ENCODE measurements at places on chromosomes 5 and 9.
A peak's percentile ranks its signal among the peaks of the same experiment; 100 is the strongest.

DNA sequence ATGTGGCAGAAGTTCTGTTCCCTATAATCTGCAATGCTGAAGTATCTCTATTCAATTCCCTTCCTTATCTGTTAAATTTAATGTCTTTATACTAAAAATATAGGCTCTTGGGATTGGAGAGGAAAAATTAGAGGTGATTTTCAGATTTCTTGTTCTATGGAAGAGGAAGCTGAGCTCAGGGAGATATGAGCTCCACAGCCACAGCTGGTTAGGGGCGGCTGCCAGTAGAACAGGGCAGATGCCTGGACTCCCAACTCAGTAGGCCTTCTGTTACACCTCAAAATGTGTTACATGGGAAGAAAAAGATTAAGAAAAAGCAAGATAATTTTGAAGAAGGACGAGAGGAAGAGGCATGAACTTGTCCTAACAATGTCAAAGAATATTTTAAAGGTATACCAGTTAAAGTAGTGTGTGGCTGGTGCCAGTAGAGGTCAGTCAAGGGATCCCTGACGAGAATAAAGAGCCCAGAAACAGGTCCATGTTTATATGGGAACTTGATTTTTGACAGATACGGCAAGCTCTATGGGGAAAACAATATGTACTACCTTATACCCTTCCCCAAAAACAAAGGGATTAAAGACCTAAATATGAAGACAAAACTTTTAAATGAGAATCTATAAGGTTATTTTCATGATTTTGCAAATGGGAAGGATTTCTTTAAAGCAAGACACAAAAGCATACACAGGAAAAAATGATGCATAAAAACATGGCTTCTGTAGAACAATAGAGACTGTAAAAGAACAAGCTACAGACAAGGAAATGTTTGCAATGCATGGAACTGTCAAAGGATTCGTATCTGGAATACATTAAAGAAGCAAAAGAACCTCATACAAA is 28.7 kb downstream of the DNAJC21 start:
- peak; percentile 7 for DNase-seq

- DNase-seq = no peak
These were observed 18.9 kb upstream of the NSMF start for GRCh38 chr9:137477778-137478612.

- peak; percentile 21 for DNase-seq
These were observed 46.3 kb downstream of the DROSHA start for GRCh38 chr5:31485376-31486207.

DNA sequence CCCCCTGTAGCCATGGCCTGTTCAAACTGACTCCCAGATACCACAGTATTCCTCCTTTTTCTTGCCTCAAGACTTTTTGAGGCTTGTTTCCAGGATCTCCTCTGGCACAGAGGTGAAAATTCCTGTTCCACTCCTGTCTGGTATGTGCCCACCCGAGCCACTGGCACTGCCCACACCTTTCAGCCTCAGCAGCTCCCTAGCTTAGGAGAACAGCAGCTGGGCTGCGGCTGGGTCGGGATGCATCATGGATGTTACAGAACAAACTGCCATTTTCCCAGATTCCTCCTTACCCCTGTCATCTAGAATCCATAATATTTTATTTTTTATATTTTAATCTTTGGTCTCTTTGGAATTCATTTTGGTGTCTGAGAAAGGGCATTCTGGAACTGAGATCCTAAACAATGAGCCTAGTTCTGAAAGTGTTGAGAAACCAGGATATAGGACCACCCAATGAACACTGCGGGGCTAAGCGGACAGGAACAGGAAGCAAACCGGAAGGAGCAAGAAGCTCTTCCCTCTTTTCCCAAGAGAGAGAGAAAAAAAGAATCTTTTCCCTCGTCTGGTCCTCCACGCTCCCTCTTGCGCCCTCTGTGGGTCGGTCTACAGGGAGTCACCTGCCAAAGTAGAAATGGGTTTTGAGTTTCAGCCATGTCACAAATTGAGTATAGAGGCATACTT is 12.5 kb downstream of the OR2S2 start:
- peak; percentile 84 for DNase-seq

GRCh38 chr9:32589083-32589723 is 16.2 kb upstream of the NDUFB6 start:
- peak; percentile 13 for DNase-seq
